Fibroblast of upper back skin (primary cell): ENCODE measurements at places on chromosomes 4 and X.

- DNase-seq: no peak
These were observed 33.1 kb downstream of the LHFPL1 start for GRCh38 chrX:112646651-112647050.

DNA sequence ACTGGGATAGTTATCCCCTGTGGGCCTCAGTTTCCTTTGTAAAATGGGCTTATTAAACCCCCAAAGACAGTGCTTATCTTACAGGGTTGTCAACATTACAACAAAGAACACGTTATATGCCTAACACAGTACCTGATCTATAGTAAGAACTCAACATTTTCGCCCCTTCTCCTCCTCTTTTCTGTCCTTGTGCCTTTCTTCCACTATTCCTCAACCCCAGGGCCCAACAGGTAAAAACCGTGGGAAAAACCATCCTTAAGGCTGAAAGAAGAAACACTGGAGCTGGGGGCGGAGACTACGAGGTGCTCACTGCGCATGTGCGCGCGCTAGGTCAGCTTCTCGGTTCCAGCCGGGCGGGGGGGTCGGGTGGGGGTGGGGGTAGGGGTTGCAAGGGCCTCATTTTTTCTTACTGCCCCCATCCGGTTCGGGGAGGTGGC is 426 bp upstream of the XIAP start:
- no peak for DNase-seq

GRCh38 chr4:173531086-173531965 is 1.3 kb upstream of the HAND2 start:
- DNase-seq: no peak

- DNase-seq: no peak
These were observed 34.5 kb upstream of the MAP3K15 start for GRCh38 chrX:19549838-19550237.

DNA sequence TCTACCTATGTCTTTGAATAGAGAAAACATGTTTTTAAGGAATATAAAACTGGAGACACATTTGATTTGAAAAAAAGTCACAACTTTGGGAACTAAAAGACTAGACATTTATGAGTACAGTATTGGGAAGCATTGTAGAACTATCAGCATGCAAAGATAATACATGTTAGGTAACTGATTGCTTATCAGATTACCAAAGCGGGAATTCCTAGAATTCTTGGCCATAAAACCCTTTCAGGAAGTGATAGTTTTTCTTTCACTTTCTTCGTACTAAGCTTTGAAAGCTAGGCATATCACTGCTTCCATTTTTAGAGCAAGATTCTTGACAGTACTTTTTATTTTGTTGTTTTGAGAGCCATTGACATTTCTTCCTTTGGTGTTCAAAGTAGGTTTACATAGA is 646.6 kb upstream of the PITX2 start:
- peak; percentile 40 for DNase-seq

DNA sequence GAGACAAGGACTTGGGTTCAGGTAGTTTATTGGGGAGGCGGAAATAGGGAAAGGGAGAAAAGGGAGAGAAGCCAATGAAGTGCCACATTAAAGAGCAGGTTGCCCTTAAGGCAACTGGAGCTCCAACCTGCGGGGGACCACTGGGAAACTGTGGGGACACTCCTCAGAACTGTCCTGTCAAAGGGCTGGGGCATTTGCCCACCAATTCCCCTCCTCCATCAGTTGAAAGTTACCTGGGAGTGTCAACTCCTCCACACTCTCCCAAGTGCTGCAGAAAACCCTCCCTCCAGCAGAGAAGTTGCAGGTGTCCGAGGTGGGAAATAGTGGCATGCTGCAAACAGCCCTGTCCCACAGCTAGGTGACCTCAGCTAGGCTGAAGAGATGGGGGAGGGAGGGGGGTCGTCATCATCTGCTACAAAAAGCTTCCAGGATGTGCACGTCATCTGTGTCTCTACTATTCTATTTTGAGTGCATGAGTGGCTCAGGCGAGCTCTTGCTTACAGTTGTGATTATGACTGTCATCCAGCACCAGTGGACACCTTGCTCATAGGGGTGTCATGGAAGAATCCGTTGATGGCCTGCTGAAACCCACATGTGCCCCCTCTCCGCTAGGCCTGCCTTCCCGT is 41.5 kb upstream of the XPNPEP2 start:
- DNase-seq: no peak

GRCh38 chr4:184641022-184641421 is 8.2 kb downstream of the CASP3 start:
- no peak for DNase-seq

DNA sequence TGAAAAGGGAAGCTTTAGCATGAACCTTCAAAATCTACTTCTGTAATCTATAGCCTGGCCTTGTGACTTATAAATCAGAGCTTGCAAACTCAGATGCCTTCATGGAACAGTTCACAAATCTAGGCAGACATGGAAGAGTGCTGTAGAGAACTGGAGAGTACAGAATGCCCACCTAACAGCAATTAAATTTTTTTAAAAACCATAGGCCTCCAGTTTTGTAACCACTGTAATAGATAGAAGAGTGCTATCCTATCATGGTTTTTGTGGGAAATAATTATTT is 10.4 kb downstream of the MTMR1 start:
- no peak for DNase-seq

GRCh38 chrX:101659601-101660063 is at the start of gene ARMCX2:
ARMCX2 (minus strand) TSS chrX:101659850; CDS start chrX:101657588, 2,262 bp downstream.
- DNase-seq: peak; percentile 78

GRCh38 chr4:18842431-18842830 is 820.9 kb upstream of the LCORL start:
- DNase-seq: no peak

DNA sequence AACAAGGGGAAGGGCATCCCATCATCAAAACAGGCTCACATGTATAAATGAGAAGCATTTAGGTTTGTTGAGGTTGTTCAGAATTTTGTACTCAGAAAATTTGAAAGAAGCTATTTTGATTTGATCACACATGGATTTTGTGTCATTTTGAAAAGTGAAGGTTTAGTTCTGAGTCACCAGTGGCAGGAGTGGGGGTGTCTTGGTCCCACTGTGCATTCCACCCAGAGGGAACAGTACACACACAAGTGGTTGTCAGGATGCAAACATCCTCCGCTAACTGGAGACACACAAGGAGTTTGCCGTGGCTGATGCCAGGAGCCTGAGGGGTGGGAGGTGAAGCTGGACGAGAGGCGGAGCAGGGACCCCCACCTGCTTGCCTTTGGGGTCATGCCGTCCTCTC is 198.2 kb upstream of the PSAPL1 start:
- no peak for DNase-seq

- no peak for DNase-seq
These were observed 49.1 kb upstream of the DHRSX start for GRCh38 chrX:2549876-2550275.

GRCh38 chrX:47030339-47030738 is 47.9 kb upstream of the RGN start:
- DNase-seq: peak; percentile 63

GRCh38 chr4:83335701-83336100 is 1.1 kb upstream of the HPSE start:
- no peak for DNase-seq

GRCh38 chrX:53281963-53282695 is 745 bp upstream of the IQSEC2 start:
- DNase-seq: no peak

DNA sequence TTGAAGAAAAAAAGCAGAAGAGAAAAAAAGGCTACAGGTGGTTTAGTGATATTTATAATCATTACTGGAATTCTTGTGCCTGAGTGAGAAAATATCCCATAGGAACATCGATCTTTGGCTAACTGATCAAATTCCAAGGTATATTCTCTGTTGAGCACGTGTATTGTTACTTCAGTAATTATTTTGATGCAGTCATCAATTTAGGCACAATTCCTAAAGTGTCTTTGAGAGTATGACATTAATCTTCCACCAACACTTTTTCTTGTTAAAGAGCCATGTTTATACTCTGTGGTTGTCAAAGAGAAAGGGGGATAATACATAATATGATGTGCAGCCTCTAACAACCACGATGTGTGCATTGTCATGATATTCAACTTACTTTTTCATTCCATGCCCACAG is 151.1 kb downstream of the TSPAN5 start:
- no peak for DNase-seq

GRCh38 chr4:53489279-53489889 is 101.9 kb downstream of the LNX1 start:
- peak; percentile 63 for DNase-seq

DNA sequence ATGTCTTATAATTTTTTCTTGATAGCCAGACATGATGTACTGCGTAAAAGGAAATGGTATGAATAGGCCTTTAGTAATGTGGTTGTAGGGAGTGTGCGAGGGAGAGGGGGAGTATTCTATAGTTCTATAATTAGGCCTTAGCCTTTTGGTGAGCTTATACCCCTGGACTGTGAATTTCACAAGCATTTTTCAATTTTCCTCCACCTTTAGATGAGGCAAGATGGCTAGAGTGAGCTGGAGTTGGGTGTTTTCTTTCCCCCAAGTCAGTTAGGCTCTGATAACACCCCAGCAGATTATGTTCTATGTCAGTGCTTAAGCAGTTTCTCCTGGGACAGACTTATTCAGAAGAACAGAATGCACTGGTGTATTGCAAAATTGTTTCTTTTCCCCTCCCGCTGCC is 210.2 kb upstream of the NPY2R start:
- DNase-seq: peak; percentile 71

- DNase-seq: no peak
These were observed 231.9 kb downstream of the STPG2 start for GRCh38 chr4:97911236-97911906.

DNA sequence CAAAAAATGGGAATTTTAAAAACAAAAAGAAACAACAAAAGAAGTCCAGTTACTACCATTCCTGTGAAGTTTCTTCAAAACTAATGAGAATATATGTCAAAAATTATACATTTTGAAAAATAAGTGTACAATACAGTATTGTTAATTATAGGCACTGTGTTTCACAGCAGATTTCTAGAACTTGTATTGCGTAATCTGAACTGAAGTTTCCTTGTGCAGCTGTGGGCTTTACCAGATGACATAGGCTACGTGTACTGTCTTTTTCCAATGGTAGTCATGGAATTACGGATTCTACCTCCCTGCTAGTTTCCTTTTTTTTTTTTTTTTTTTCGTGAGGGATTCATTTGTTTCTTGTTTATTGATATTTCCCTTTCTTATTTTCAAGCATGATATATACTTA is 113.8 kb upstream of the GABRA2 start:
- DNase-seq: no peak

DNA sequence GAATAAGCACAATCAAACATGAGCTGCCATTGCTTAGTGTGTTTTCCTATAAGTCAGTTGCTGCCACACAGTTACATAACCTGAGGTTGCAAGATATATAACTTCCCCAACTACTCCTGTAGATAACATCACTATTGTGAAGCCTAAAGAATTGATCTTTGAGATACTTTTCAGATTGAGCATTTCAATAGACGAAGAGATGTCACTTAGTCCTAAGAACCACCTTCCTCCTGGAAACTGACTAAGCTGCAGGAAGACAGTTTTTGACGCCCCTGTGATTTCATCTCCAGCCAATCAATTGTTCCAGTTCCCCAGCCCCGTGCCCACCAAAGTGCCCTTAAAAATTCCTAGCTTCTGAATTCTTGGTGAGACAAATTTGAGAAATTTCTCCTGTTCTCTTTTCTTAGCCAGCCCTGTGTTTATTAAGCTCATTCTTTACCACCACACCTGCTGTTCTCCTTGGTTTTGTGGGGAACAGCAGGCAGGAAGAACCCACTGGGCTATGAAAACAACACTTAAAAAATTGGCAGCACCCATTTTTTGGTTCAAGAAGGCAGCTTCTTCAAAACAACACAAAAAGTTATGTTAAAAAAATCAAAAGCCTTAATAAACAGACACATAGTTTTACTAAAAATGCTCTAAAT is 317.1 kb upstream of the PABPC4L start:
- DNase-seq: no peak

- DNase-seq: no peak
These were observed 143.4 kb downstream of the TRIML1 start for GRCh38 chr4:188282471-188283232.

DNA sequence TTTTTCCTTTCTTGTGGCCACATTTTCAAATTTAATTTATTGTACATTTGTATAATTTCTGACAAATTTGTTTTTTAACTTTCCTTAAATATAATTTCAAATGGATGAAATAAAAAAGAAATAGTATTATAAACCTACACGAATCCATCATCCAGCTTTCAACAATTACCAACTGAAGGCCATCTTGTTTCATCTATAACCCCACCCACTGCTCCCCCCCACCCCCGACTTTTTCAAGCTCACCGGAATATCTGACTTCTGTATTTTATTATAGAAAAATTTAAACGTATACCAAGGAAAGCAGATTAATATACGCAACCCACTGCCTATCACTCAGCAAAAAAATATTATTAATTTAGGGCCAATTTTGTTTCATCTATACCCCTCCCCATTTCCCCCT is 1.1 kb downstream of the MORF4L2 start:
- DNase-seq: no peak

GRCh38 chr4:62644372-62644771 is 1444.2 kb downstream of the ADGRL3 start:
- DNase-seq: peak; percentile 23

DNA sequence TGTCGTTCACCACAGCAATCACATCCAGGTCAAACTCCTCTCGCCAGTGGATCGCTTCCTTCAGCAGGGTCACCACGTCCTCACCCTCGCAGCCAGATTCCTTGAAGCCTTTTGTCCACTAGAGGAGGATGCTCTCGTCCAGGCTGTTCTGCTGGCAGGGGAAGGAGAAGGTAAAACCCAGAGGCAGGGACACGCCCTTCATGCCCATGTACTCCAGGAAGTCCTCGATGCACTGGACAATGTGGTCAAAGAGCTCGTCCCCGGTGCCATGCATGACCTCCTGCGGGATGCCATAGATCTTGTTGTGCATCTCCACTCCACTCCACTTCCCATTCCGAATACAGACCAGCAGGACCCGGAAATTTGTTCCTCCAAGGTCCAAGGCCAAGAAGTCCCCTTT is 152.4 kb downstream of the TENT5D start:
- no peak for DNase-seq

- DNase-seq: no peak
These were observed 3.5 kb upstream of the EDNRA start for GRCh38 chr4:147477439-147477838.

- DNase-seq: no peak
These were observed 84.2 kb downstream of the GPR143 start for GRCh38 chrX:9681422-9681821.

- peak; percentile 16 for DNase-seq
These were observed 2.0 kb upstream of the STAG2 start for GRCh38 chrX:123959281-123960063.

GRCh38 chr4:89307178-89307445 is 488 bp downstream of the GPRIN3 start:
- DNase-seq: no peak

DNA sequence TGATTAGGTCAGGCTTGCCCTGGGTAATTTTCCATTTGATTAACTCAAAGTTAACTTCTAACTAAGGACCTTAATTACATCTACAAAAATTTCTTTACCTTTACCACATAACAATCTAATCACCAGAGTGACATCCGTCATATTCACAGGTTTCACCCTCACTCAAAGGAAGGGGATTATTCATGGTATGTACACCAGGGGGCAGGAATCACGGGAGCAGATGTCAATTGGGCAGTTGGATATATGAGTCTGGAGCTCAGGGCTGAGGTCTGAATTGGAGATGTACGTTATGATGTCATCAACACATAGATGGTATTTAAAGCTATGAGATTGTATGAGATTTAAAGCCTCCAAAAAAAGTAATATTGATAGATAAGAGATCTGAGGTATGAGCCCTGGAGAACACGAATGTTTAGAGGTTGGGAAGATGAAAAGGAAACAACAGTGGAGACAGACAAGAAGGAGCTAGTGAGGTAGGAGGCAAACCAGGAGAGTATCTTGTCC is 52.9 kb downstream of the PGRMC1 start:
- no peak for DNase-seq

GRCh38 chrX:36898301-36898700 is 109.9 kb upstream of the FAM47C start:
- no peak for DNase-seq
